LHCN-M2 (cell line): ENCODE measurements at places on chromosomes 5 and 9. TPM values are rescaled to one million over a fixed set of nuclear protein-coding genes. Genes with fewer than 3 reads are reported as not detected.

LHX2 gene
- total RNA-seq, result 2.4 and 3.4 TPM in 2 replicates

UBAP1 gene
- total RNA-seq, result 23.4 and 25.5 TPM in 2 replicates

FBXO38 gene
- 34.5 and 35.5 TPM in 2 replicates for total RNA-seq

CDX1 gene
- total RNA-seq, result not detected in 2 replicates

PCDHGB5 gene
- 0.52 and 2.1 TPM in 2 replicates for total RNA-seq

TEX48 gene
- total RNA-seq, result not detected in 2 replicates

PLEKHG4B gene
- total RNA-seq, result 0.06 and 0.38 TPM in 2 replicates

SMU1 gene
- 23.5 and 25.7 TPM in 2 replicates for total RNA-seq

ACSL6 gene
- total RNA-seq, result not detected in 2 replicates

AGPAT2 gene
- total RNA-seq, result 36.2 and 40.2 TPM in 2 replicates

GLDC gene
- 2.1 and 2.8 TPM in 2 replicates for total RNA-seq

ANKRD34B gene
- not detected in 2 replicates for total RNA-seq

PCDH12 gene
- under 0.01 TPM in 1 of 2 replicates, not detected in the other for total RNA-seq

GCNT4 gene
- 0.06 and 0.23 TPM in 2 replicates for total RNA-seq

CPEB4 gene
- total RNA-seq, result 14.0 and 16.2 TPM in 2 replicates

MEGF10 gene
- total RNA-seq, result 21.0 and 26.4 TPM in 2 replicates

DNA sequence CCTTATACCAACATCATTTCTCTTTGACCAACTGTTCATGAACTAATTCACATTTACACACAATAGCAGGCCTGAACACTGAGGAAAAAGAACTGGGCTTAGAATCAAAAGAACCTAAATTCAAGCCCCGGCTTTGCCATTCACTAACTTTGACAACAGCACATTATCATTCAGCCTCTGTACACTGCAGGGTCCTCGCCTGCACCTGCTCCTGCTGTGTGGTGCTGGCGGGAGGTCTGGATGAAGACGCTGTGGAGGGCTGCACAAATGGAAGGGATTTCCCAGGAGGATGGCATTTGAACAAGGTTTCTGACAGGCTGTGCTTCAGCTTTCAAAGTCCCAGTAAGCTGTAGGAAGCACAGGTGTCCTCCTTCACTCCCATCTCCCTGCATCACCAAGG lies 151.2 kb downstream of the ZDHHC21 start:
- DNase-seq, result no peak

DNA sequence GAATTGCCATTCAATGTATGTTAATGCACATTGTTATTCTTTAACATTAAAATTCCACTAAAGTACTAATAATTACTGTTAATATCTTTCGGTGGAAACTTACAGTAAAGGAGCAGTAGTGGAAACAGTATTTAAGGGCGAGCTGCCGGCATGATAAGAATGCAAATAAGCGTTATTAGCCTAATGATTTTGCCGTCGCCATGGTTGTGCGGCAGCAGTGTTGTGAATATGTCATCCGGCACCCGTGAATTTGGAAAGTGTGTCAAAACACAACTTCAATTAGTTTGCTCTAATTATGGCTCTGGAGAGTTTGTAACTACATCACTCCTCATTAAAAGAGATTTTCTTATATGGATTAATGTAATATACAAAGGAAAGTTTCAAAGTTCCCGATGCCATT lies 81.4 kb downstream of the MVB12B start:
- DNase-seq, result no peak

DNA sequence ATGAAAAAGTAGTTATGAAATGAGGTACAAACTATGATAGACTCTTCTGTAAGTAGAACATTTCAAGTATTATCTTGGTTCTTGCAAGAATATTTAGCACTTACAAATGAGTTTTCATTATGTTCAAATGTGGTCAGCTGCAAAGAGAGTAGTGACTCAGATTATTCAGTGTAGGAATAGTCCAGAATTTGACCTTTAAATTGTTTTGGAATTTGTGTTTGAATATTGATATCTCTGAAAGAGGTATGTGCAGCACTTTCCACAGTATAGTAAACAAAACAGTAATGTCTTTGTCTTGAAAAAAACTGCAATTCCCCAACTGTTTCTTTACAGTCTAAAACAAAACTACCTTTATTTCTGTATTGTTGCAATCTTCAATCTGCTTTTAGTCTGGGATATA lies 56.1 kb downstream of the WDR70 start:
- peak; percentile 36 for DNase-seq

GRCh38 chr5:158373608-158374395 lies 514.9 kb upstream of the CLINT1 start:
- DNase-seq, result no peak

DNA sequence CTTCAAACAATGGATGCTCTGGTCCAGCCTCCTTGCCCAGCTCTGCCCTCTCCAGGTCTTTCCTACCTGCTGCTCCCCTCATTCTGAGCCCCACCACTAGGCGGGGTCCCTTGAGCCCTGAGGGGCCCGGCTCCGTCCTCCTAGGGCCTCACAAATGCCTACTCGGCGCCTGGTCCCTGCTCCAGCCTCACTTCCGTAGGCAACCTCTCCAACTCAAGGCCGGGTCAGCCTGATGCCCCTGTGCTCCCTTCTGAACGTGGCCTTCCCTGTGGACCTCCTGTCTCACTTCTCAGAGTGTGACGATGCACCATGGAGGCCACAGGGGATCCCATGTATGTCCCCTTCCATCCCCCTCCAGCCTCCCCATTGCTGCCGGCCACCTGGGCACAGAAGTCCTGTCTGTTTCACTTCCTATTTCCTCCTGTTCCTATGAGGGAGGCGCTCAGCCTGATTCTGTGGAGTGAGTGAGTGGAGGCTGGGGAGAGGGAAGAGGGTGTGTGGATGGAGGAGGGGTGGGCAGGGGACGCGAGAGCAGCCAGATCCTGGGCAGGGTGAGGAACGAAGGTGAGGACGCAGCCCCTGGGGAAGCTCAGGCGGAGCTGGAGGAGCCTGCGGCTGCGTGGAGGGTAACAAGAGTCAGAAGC lies 127.2 kb upstream of the FAM120A start:
- DNase-seq, result no peak

DNA sequence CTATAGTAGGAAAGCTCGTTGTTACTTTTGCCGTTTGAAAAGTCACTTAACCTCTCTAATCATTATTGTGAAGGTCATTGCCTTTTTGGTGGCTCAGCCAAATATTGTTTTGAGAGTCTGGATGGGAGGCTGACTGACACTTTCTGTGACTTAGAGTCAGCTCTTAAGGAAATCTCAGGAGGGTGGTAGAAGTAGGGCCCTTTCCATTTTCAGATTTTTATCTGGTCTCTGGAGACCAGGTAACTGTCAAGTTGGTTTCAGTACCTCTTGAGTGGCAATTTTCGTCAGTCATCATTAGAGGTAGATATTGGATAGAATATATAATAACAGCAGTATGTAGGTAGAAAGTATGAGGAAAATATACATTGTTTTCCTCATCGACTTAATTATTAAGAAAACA lies 23.3 kb downstream of the UGCG start:
- no peak for DNase-seq

DNA sequence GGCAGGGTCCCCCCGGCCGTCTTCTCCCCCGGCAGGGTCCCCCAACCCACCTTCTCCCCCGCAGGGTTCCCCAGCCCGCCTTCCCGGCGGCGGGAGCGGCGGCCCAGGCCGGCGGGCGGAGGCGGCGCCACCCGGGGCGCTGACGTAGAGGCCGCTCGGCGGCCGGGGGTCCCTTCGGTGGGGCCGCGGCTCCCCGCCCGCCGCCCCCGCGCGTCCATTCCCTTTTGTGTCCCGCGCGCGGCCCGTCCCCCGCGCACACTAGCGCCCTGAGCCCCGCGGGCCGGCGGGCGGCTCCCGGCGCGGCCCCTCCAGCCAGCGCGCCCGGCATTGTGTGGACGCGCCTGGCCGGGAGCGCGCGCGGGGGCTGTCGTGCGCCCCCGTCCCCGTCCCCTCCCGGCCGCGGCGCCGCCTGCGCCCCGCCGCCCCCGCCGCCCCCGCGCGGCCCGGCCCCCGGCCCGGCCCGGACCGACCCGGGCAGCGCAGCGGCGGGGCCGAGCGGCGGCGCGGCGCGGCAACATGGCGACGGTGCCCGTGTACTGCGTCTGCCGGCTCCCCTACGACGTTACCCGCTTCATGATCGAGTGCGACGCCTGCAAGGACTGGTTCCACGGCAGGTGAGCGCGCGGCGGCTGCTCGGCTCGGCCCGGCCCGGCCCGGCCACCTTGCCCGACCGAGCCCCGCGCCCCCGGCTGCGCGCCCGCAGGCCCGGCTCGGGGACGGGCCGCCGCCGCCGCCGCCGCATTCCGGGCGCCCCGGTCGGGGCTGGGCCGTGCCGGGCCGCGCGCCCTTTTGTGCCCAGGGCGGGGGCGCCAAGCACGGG lies at the start of gene PHF2:
PHF2 (plus strand) TSS at position 327 of the 820 bp plus-strand sequence; CDS start at position 517, 190 bp downstream.
- no peak for DNase-seq

DNA sequence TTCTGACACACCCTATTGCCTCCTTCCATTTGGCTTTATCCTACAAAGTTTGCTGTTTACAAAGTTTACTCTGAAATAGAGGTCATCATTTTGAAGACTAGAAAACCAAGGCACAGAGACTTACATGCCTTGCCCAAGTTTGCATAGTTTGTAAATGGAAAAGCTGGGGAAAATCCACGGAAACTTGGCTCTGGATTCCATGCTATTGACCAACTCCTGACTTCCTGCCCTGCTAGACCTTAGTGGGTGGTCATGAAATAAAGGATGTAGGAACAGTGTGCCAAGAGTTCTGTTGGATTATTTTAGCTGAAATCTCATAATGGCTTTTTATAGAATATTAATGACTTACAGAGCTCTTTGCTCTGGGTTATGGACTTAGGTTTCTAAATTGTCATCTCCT lies 69.5 kb downstream of the GRIA1 start:
- DNase-seq, result no peak

GRCh38 chr5:172901012-172901780 lies 58.0 kb upstream of the RPL26L1 start:
- DNase-seq, result peak; percentile 73

- no peak for DNase-seq
These were observed 178.3 kb downstream of the CAVIN4 start for GRCh38 chr9:100756217-100756616.

GRCh38 chr9:5566054-5566618 lies 55.8 kb downstream of the PDCD1LG2 start:
- DNase-seq, result no peak

GRCh38 chr9:737400-738120 lies 103.9 kb upstream of the DMRT1 start:
- no peak for DNase-seq

DNA sequence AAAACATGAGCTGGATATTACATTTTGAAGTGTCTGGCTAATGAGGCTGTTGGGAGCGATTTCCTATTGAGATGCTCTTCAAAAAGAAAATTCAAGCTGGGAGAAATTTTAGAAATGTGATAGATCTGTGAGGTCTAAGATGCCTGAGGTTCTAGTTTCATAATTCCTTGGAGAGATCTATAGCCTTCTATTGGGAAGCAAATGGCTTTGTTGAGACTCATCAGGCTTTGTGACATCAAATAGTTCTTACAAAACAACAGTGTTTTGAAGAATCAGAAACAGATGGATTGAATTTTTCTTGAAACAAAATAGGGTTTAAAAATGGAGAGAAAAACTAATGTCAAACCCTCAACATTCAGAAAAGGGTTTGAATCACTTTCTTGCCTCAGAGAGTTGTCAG lies 292.9 kb downstream of the NNT start:
- no peak for DNase-seq

DNA sequence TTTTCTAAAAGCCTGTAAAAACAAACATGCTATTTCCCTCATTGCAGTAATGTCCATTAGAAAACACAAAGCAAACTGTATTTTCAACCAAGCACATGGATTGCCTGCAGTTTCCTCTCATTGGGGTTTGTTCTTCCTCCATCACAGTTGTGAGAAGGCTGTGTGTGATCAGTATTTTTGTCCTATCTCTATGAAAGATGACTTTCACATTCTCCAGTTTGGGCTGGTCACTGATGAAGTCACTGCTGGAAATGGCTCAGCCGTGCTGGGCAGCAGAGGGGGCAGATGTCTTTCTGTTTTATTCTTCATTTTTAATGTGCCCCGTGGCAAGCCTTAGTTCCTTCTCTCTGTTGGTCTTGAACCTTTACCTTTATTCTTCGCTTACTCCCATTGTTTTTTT lies 288.9 kb upstream of the MPDZ start:
- DNase-seq, result peak; percentile 46

DNA sequence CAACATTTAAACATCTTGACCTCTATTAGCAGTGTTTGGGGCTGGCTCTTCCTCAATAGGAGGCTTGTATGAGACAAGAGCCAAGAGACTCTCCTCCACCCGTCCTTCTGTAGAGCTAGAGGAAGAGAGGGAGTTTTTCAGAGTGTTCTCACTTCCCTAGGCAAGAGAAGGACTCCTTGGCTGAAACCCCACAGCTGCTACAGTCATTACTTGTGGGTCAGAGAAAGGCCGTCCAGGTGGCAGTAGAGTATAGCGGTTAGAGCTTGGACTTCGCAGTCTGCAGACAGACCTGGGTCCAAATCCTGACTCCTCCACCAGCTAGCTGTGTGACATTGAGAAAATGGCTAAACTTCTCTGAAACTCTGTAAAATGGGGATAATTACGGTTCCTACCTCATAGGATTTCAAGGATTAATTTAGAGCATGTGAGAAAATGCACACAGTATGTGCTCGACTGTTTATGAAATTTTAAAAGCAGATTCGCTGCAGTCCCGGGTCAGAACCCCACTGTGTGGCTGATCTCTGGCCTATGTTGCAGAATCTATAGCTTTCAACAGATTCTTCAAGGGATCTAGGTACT lies 80.8 kb upstream of the ARAP3 start:
- no peak for DNase-seq

- no peak for DNase-seq
These were observed 7.8 kb downstream of the NFIB start for GRCh38 chr9:14306188-14306587.

DNA sequence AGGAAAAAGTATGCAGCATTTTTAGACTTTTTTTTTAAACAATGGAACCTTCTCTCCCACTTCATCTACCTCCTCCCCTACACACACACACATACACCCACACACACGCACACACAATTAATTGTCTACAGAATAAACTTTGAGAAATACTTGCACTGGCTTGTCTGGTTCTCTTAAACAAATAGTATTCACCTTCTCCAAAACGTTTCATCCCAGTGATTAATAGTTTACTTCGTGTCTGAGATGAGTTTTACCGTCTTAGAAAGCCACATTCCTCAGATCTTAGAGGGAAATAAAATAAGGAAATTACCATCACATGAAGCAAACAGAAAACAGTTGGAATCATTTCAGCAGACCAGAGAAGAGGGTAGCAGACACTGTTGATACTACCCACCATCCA lies 570.6 kb upstream of the CLINT1 start:
- DNase-seq, result no peak

GRCh38 chr5:123482258-123482657 lies 29.7 kb upstream of the CSNK1G3 start:
- DNase-seq, result no peak

DNA sequence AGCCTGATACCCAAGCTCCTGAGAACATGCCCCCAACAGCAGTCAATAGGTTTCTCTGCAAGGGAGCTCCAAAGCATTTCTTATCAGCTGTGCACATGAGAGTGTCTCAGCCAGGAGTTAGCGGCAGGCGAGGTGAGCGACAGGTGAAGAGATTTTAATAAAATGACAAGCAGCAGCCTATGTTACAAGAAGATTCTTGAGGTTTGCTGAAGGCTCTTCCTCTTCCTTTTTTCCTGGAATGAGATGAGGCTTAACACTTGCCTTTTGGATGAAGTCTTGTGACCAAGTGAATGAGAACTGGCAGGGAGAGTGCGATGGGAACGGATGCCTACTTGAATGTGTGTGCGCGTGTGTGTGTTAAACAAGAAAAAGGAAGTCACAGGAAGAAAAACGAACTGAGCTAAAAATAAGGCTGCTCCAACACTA lies 76.1 kb downstream of the SHB start:
- no peak for DNase-seq
